Karpas-422 (cell line): ENCODE measurements at places on chromosomes 5 and 9.
A peak's percentile ranks its signal among the peaks of the same experiment; 100 is the strongest.

GRCh38 chr5:61348447-61348846 lies 16.4 kb downstream of the ZSWIM6 start:
- no peak for DNase-seq

- peak; percentile 69 for DNase-seq
Observed at GRCh38 chr5:154755361-154756008, at the start of gene LARP1. Gene LARP1, plus strand, starts transcription at chr5:154755377. Its CDS starts 381 bp downstream, at chr5:154755758.

DNA sequence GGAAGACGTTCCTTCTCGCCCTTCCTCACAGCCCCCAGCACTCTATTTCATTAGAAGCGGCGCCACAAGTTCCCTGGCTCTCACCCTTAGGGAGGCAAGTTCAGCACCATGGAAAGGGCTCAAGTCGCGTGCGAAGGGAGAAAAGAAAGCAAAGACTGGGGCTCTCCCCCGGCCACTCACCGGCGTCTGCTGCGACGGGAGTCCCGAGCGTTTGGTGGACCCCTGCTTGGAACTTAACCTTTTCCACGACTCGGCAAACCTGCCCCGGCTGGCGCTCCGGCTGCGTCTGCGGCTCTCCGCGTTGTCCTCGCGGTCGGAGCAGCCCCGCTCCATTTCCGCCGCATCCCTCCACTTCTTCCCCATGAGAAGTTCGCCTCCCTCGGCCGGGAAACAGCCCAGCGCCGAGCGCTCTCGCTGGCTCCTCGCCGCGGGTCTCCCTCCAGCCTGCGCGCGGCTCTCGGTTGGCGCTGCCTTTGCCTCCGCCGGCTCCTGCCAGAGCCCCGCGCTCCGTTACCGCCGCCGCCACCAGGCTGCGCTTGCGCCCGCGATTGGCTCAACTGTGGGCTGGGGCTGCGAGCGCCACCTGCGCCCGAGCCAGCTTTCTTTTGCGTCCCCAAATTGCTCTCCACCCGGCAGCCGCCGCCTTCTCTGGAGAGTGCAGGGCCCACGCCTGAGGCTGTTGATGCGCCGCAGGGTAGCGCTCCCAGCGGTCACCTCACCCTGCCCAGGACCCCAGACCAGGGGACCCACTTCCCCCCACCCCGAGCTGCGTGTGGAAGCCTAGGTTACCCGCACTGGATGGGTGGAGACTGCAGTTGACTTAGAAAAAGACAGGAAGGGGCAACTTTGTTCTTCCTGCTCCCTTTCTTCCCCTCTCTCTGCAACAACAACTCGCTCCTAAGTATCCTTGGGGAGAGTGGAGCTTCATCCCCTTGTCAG lies 321.6 kb downstream of the CEMIP2 start:
- DNase-seq: no peak

DNA sequence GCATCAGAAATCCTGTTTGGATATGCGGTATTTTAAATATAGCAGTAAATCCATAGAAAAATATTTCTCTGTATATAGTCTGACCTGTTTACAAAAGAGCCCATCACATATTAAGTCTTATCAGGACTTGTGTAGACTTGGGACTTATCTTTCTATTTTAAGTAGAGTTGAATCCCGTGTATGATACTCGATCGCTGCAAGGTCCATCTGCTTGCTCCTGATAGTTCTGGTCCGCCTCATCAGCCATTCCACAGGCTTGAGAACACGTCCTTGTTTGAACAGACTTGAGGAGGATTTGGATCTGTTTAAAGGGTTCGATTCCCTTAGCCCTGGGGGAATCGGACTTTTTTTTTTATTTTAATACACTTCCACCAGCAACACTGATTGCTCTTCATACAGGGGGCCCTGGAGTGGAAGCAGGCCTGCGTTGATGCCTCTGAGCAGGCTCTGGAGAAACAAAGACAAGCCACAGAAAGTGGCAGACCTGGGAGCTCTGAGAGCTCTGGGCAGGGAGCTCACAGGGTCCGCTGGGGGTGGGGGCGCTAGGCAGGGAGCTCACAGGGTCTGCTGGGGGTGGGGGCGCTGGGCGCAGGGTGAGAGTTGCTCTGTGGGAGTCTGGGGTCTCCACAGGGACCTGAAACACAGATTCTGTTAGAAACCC lies 112.2 kb downstream of the MVB12B start:
- no peak for DNase-seq

GRCh38 chr5:76299592-76299991 lies 103.5 kb upstream of the IQGAP2 start:
- DNase-seq: no peak

- DNase-seq: no peak
Observed at GRCh38 chr5:180739271-180739670, 587 bp downstream of the OR2Y1 start.

GRCh38 chr9:82621447-82621846 lies 441.5 kb downstream of the RASEF start:
- DNase-seq: no peak

DNA sequence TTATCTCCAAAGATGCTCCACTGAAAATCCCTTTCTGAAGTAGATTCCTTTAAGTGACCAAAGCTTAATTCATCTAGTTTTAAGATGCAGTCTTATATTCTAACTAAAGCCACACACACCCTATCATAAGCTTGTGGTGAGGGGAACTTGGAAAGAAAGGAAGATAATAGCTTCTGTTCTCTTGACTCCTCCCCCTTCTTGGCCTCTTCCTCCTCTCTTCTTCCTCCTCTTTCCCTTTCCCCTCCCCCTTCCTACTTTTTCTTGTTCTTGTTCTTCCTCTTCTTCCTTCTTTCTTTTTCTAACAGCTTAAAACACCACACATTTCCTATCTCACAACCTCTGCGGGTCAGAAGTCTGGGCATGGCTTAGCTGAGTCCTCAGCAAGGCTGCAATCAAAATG lies 23.5 kb downstream of the IL7R start:
- no peak for DNase-seq

GRCh38 chr9:122819326-122819725 lies 9.1 kb downstream of the PDCL start:
- DNase-seq: no peak

GRCh38 chr5:82792096-82792495 lies 285.1 kb downstream of the TMEM167A start:
- DNase-seq: no peak

DNA sequence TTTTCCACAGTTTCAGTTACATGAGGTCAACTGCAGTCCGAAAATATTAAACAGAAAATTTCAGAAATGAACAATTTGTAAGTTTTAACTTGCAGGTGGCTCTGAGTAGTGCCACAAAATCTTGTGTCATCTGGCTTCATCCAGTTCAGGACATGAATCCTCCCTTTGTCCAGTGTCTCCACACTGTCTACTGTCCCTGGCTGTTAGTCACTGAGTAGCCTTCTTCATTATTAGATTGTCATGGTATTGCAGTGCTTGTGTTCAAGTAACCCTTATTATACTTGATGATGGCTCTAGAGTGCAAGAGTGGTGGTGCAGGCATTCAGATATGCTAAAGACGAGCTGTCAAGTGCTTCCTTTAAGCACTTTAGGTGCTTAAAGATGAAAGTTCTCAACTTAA lies 65.3 kb downstream of the CFAP95 start:
- no peak for DNase-seq

- peak; percentile 81 for DNase-seq
Observed at GRCh38 chr5:135174315-135175096, 140.5 kb upstream of the PITX1 start.

DNA sequence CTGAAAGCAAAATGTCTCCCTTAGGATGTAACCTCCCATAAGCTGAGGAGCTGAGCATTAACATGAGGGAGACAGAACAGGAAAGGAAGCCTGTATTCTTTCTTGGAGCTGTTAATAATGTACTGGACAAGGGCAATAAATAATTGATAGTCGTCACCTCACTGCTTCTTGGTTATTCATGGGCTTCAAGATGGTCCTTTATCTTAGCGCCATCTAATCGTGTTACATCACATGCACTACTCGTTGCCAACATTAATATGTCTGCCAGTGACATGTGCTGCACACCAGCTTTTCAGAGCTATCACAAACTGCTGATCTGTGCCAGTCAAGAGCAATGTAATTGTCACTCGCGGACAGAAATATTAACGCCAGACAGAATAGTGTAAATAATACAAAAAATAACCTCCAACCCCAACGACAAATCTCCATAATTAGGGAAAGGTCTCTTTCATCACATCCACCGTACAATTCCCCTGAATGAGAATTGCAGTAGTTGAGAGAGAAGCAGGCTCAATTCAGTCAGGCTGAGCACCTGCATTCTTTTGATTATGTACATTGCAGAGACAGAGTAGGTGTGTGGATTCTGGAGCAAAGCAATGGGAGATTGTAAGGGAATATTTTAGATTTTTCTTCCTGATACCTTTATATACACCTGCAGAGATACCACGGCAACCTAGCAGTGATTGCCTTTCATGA lies 267.1 kb downstream of the SPATA31D1 start:
- DNase-seq: no peak

GRCh38 chr9:133522073-133522910 lies 2.5 kb downstream of the MYMK start:
- no peak for DNase-seq

DNA sequence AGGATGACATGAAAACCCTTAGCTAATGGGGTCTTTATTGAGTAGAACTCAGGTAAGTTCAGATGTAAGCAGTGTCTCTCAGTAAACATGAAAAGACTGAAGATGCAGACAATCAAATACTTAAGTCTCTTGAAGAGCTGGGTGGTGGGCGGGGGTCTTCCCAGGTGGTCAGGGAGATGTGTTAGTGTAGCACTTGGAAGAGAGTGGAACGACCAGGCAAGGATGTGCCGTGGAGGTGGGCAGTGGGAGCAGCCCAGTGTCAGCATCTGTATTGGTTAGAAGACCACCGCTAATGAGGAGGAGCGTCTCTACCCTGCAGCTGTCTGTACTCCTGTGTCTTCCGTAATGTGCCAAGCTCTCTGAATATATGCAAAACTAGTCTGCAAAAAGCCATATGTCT lies 4.4 kb downstream of the S1PR3 start:
- no peak for DNase-seq

- no peak for DNase-seq
Observed at GRCh38 chr5:68732251-68732650, 361.6 kb upstream of the SLC30A5 start.

DNA sequence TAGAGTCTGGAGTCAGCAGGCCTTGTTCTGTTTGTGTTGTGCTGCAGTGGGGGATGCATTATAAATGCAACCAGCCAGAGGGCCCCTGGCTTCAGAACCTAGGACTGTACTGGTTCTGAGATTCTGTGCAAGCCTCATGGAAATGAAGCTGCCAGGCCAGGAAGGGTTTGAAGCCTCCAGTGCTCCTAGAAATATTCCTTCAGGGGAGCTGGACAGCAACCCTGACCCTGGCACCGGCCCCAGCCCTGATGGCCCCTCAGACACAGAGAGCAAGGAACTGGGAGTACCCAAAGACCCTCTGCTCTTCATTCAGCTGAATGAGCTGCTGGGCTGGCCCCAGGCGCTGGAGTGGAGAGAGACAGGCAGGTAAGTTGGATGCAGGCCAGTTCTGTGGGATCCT lies at the start of gene SLC4A9:
Gene SLC4A9, plus strand, starts transcription at position 94 of the 400 bp plus-strand sequence. Its CDS starts 43 bp downstream, at position 137.
- DNase-seq: no peak

DNA sequence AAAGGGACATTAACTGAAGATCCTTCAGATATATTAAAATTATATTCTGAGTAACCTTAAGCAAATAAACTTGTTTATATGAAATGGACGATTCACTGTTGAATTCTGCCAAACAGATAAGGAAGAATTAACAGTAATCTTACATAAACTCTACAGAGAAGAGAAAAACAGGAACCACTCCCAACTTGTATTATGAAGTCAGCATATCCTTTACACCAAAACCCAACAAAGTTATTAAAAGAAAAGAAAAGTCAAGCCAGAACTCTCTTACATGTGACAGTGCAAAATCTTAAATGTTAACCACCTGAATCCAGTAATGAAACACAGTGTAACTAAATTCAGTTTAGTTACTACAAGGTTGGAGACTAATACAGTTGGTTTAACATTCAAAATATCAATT lies 185.8 kb downstream of the DEPDC1B start:
- DNase-seq: no peak

GRCh38 chr5:152086668-152087067 lies 162.0 kb upstream of the GLRA1 start:
- DNase-seq: no peak

GRCh38 chr5:154312576-154312975 lies 122.0 kb downstream of the GALNT10 start:
- no peak for DNase-seq
